HS-27A (cell line): ENCODE measurements at places on chromosomes 5 and 9.

DNA sequence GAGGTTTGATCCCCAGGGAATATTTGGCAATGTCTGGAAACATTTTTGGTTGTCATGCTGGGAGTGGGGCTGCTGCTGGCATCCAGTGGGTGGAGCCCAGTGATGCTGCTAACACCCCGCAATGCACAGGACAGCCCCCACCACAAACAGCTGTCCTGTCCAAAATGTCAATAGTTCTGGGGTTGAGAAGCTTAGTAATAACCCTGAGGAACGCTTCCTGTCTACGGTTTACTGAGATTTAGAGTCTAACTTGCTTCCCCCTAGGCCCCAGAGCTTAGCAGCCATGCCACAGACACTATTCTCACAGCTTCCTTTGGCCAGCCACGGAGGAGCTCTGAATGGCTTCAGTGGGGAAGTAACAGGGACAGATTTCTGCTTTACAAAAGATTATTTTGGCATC, 66.5 kb downstream of the MSX2 start:
- DNase-seq, result no peak

DNA sequence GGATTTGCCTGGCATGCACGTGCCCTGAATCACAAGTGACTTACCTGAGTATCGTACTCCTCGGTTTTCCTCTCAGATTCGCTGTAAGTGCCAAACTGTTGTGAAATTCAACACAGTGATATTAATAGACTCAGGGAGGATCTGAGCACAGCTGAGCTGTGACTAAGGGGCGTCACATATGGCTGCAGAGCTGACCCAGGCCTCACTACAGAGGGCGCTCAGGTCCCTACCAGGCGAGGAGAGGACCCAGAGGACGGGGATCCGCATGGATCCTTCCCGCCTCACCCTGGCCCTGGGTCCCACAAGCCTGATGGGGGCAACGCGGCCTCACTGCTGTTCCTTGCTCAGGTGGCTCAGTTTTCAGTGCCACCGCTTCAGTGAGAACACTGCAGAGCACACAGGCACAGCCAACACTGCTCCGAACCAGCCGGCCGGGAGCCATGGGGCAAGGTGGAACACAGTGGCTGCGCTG, 20.1 kb downstream of the CLPTM1L start:
- DNase-seq, result no peak

- DNase-seq, result no peak
Observed at GRCh38 chr5:111434800-111435199, 77.5 kb downstream of the STARD4 start.

DNA sequence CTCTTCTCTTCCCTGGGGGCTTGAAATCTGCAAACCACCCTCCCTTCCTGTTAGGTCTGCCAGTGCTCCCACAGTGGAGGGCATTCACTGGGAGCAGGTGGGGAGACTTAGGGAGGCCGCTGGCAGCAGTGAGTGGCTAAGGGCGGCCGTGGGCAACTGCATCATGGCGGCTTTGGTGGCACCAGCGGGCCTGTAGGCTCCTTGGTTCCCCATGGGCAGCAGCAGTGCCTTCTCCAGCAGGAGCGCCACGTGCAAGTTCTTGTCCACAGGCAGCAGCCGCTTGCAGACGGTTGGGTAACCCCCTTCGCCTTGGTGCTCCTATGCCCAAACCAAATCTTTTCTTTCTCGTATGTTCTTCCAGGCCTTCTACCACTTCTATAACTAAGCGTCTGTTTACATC, 158.2 kb downstream of the SREK1 start:
- no peak for DNase-seq

DNA sequence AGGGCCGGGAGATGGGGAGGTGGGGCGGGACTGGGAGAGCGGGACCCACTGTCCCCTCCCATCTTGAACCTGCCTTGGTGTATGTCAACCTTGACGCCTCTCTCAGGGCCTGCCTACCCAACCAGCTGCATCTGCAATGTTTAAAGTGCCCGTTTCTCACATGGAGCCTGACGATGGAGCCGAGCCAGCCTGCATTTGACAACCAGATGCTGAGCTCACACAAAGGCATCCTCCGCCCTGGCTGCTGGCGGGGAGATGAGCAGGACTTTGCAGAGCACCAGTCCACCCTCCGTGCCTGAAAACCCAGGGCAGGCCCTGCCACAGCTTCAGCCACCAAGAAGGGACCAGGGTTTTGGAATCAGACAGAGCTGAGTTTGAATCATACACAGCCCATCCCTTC, 141.1 kb upstream of the SMIM23 start:
- DNase-seq, result no peak

- DNase-seq, result no peak
Observed at GRCh38 chr5:32597041-32597629, 11.8 kb downstream of the SUB1 start.

DNA sequence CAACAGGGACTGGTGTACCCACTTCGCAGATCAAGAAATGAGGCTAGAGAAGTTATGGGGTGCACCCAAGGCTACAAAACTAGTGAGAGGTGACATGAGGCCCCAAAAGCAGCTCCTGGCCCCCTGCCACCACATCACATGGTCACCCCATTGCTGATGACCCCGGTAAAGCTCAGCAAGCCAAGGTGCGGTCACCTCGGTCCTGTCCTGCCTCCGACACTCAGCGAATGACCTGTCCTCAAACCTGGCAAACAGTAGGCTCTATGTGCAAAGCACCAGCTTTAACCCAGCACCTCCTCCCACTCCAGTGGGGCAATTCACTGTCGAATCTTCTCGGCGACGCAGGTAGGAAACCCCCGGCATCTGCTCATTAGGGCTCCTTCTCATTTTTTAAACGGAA, 307.4 kb downstream of the RAB3C start:
- no peak for DNase-seq

GRCh38 chr9:127264462-127265219, at the start of gene GARNL3:
Gene GARNL3, plus strand, starts transcription at chr9:127264774. Its CDS starts 104 bp downstream, at chr9:127264878.
- DNase-seq, result no peak

- no peak for DNase-seq
Observed at GRCh38 chr5:168796593-168797580, 217.7 kb upstream of the PANK3 start.

DNA sequence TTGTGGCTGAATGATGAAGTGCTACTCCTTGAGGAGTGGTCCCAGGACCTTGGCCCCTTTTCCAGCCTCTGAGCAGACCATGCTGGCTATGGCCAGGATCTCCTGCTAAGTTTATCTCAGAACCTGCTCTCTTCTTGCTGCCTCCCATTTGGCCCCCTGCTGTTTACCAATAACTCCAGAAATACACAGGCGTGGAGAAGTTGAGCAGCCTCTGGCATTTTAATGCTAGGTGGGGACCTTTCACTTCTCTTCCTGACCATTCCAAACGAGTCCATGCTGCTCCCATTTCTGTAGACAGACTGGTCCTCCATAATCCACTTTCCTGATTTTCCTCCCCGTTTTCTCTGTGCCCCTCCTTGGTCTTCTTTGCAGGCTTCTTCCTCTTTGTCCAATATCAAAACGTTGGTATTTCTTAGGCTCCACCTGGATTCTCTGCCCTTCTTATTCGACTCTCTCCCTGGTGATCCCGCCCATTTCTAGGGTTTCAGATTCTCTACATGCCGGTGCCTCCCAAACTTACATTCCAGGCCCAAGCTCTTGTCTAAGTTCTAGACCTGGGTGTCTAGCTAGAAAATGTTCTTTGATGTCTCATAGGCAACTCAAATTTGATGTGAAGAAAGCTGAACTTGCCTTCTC, 33.4 kb upstream of the TNFAIP8 start:
- DNase-seq, result no peak

DNA sequence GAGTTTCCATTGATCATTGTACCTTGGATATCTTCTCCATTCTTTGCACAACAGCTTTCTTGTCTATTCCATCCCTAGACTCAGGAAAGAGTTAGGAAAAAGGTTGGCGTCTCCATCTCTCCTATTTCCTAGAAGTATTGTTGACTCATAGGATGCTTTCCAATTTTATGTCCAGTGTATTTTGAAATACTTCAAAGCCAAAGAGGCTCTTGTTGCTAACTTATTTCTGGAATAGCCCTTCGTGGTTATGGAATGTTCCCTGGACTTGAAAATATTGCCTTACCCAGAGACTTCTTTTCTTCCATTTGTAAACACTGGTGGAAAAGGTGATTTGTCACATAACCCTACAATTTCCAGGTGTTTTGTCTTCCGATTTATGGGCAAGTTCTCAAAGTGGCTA, 402.3 kb upstream of the ZNF608 start:
- no peak for DNase-seq

- DNase-seq, result no peak
Observed at GRCh38 chr5:8254674-8255073, 385.7 kb downstream of the MTRR start.
